LoVo (cell line): ENCODE measurements at places on chromosomes 3 and 15.
A peak's percentile ranks its signal among the peaks of the same experiment; 100 is the strongest.

- DNase-seq, result no peak
These were observed 232.6 kb downstream of the GAP43 start for GRCh38 chr3:115855911-115856310.

DNA sequence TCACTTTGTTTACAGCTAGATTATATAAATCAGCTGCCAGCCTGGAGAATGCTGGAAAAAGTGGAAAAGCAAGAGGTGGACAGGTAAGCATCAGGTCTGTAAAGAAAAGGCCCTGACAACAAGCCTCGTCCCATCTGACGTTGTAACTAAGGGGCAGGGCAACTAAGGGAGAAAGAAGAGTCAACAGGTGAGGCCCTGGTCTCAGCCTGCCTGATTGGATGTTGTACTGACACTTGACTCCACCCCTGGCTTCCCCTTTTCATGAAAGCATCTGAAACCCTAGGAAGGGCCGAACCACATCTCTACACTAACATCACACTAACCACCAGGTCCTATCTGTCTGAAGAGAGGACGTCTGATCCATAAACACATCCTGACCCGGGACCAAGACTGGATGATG lies 357.6 kb upstream of the CFAP20DC start:
- no peak for DNase-seq

GRCh38 chr3:115169808-115170207 lies 22.7 kb upstream of the ZBTB20 start:
- DNase-seq, result no peak

DNA sequence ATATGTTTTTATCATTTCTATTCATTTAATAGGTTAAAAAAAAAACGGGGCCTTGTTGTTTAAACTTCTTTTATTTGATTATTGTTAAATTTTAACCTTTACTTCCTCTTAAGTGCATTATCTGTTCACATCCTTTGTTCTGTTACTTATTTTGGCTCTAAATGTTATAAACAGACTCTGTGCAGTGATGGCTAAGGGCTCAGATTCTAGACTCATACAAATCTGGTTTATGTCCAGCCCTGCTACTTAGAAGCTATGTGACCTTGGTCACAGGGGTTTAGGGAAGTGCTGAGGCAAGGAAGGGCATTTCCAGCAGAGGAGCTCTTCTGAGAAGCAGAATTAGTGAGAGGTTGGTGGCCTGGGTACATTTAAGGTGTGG lies 55.3 kb upstream of the VILL start:
- peak; percentile 62 for DNase-seq

DNA sequence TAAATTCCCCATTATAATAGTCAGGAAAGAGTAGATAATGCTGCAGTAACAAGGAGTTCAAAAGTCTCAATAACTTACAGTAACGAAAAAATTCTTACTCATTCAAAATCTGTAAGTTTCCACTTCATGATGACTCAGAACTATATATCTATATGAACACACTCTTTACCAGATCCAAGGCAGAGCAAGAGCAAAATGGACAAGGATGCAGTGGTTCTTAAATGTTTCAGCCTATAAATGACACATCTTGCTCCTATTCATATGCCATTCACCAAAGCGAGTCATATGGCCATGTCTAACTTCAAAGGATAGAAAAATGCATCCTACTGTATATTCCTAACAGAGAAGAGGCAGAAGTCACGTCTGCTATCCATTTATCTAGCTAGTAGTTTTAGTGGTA lies 787.7 kb downstream of the NAALADL2 start:
- no peak for DNase-seq

DNA sequence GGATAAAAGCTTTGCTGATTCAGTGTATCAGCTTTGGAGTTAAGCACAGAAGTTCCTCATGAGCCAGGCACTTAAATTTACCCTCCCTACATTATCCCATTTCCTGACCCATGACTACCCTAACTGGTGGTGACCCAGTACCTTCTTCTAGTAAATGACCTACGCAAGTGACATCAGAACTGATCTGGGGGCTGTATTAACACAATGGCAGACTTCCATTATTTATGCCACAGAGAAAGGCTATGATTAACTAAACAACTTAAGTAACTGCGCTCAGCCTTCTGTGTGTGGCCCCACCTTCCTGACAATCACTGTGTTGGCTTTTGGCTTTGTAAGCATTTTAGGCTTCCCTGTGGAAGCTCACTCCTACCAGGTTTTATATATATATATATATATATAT lies 1.9 kb downstream of the MB21D2 start:
- DNase-seq, result no peak

DNA sequence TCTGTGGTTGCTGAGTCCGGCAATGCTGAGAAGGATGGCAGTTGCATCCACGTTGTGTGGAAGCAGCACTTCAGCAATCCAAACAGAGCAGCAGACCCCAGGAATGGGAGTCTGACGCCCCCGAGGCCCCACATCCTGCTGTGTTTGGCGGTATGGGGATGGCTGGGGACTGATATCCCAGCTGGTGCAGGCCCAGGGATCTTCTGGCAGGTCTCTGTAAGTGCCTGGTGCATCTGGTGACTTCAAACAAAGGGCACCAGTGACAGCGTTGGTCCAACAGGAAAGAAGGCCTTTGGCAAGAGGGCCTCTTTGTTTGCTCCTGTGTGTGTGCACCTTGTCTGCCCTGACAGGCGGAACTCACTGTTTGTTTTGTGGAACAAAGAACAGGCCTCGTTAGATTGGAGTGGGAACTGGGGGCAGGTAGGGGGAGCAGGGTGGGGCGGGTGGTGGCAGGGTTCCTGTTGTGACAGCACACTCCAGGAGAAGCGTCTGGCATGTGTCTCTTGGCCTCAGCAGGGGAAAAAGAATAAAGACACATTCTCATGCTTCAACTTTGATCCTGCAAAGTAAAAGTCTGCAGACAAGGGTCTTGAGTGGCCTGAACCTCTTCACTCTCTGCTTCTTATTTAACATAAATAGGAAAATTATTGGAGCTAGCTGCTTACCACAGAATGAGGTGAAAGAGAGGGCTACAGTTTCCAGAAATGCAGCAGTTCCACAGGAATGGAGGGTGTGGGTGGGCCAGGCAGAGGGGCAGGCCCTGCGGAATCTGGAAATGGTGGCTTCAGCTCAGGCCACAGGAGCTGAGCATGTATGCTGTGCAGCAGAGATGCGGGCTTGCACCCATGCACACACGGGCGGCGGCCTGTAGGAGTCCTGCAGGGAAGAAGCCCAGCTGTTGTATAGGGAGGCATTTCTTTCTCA lies 94.5 kb upstream of the MYZAP start:
- DNase-seq, result no peak

DNA sequence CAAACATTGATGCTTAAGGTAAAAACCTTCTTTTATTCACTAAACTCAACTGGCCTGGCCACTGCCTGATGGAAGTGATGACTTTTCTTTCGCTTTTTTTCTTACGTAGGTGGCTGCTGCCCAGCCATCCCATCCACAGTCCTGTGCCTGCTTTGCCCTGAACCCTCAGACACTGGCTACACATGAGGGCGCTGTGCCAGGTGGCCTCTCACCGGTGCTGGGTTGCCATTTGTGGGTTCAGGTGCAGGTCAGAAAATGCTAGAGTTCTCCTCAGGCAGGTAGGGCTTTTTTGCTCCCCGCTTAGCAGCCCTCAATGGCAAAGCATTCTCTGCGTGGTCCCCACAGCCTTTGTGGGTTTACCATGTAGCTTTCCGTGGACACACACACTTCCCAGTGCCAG lies 88.3 kb upstream of the PRR23E start:
- DNase-seq, result no peak

DNA sequence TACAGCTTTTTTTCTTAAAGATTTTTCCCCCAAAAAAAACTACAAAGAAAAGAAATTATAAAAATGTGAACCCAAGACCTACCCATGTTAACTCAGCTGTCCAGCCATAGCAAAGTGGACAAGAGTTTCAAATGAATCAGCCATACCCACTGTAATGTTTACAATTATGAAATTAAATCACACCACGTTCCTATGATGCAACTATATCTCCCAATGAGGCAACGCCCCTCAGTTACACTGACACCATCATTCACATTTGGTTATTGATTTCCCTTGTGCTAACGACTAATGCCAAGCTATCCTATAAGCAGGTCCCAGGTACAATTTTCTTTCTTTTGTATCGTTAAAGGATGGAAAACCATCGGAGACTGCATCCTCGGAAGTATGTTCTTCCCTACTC lies 115.1 kb upstream of the ICE2 start:
- DNase-seq, result no peak

DNA sequence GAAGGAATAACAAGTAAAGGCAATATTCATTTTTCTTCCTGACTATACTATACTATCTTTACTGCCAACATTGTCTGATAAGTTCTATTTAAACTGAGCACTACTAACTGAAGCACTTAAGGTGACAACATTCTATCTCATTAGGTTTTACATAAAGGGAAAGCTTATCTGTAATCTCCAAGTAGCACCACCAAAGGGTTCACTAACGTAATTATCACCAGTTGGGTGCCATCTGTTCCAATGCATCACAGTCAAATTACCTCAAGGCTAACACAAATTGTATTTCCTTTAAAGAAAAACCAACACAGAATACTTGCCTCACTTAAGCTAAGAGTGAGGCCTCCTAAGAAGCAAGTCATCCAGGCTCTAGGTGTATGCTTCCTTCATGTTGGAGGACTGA lies 453.8 kb downstream of the RAP2B start:
- DNase-seq, result no peak

DNA sequence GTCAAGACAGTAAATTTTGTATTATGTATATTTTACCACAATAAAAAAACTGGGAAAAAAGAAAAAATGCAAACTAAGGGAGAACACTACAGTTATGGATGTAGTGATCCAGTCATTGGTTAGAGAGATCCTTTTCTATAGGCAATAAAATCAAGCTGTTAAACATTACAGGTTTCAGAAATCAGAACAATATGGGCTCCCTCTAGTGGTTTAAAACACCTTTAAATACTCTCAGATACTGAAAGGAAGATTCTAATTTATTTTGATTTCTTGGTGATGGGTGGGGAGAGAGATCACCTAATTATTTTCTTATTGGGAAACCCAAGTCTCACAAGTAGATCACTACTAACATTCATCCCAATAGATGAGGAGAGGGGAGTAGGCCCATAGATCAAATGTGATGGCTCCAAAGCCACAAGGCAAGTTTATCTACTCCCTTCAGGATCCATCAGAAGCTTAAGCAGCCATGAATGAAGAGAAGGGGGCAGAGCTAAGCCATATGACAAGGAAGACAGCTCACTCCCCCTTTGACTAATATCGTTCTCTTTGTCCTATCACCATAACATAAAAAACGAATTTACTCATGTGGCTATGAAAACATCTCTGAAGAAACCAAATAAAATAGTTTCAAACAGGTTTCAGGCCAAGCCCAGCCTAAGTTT lies 118.6 kb downstream of the ANO10 start:
- DNase-seq, result peak; percentile 29

GRCh38 chr3:179068779-179069530 lies 2.7 kb downstream of the ZMAT3 start:
- peak; percentile 17 for DNase-seq

DNA sequence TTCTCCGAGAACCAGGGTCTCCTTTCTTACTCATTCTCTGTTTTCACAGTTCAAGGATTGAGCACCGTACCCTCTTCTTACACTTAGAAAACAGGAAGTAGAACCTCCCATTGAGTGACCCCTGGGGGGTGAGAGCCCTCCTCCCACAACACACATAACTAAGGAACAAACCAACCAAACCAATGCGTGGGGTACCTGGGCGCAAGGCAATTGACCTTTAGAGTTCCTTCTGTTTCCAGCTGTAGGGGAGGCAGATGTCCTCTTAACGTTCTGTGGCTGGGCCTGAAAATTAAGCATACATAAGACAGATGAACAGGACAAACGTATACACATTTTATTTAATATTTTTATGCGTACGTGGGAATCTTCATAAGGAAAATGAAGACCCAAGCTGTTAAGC lies 33.5 kb upstream of the TIMP4 start:
- DNase-seq, result no peak

DNA sequence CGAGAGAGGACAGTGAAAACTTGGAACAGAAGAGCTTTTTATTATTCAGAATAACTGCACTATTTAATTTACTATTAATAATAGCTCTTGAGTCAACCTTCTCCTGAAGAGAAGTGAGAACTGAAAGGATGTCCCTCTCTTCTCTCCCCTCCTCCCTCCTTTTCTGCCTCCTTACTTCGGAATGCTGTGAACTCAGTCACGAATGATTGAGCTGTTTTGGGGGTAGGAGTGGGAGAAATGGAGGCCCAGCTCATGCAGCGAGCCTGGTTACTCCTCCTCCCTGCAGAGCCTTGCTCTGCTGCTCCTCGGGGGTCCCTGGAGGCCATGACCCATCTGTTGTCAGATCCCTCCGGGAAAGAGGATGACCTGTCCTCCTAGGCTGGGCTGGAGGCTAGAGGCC lies 20.3 kb upstream of the INSYN1 start:
- DNase-seq, result no peak

GRCh38 chr3:95272781-95273180 lies 1209.9 kb downstream of the NSUN3 start:
- DNase-seq, result no peak

- DNase-seq, result no peak
These were observed 578.3 kb upstream of the ADAMTS9 start for GRCh38 chr3:65265942-65266590.

DNA sequence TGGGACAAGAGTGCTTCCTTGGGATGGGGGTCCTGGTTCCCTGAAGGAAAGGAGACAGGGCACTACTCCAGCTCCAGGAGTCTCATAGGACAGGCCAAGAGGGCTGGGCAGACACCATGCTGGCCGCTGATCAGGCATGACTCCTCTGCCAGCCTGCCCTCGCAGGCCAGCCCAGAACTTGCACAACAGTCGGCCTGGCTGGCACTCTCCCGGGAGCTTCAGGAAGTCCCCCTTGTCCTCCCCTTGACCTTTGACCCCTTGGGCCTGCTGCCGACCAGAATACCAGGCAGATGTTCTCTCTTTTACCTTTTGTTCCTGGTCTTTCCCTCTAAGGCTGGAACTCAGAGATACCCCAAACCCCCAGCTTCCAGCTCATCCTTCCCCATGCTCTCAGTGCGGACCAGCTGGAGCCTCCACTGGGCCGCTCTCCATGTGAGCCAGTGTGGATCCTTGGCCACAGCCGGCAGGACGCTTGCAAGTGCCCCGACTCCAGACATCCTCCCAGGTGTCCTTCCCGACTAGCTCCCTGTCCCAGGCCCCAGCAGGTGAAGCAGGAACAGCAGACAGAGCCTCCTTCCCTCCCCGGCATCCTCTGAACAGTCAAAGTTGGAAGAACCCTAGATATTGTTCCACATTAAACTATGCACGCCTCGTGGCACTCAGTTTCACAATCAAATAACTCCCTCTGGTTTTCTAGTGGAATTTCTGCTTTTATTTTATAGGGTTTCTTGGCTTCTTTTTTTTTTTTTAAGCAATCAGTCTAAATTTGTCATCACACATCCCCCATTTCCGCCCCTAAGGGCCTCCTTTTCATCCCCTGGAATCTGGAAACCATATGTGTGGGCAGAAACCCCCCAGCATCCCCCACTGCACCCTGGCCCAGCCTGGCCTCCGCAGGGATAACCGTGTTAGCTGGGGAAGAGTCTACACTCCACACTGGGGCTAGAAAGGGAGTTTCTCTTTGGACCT lies 15.7 kb downstream of the VPS18 start:
- DNase-seq, result no peak

- peak; percentile 23 for DNase-seq
These were observed 13.4 kb downstream of the WDR72 start for GRCh38 chr15:53746101-53746500.

GRCh38 chr3:19937459-19938294 lies 3.7 kb upstream of the EFHB start:
- DNase-seq, result peak; percentile 14

GRCh38 chr3:70557976-70558375 lies 245.5 kb upstream of the MDFIC2 start:
- DNase-seq, result no peak
